ENCODE measurements at places on chromosomes 6 and 20.

DNA sequence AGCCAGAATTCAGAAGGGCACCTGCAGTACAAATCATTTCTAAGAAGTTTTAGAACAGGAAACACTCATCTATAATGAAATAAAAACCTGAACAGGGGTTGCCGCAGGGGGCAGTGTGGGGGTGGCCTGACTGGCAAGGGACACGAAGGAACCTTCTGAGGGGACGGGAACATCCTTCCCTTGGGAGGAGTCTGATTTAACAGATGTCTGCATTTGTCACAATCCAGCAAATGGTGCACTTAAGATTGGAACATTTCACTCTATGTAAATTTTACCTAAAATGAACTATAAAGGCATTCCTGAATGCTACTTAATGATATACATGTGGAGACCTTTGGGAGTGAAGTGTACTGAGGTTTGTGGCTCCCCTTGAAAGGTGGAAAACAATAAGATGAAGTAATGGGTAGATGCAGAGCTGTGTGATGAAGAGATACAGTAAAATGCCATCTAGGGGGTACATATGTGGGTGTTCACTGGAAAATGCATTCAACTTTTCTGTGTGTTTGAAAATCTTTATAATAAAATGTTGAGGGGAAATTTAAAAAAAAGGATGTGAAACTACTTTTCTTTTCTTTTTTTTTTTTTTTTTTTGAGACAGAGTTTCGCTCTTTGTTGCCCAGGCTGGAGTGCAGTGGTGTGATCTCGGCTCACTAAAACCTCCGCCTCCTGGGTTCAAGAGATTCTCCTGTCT lies 89.5 kb downstream of the SNX5 start:
- no peak for DNase-seq

DNA sequence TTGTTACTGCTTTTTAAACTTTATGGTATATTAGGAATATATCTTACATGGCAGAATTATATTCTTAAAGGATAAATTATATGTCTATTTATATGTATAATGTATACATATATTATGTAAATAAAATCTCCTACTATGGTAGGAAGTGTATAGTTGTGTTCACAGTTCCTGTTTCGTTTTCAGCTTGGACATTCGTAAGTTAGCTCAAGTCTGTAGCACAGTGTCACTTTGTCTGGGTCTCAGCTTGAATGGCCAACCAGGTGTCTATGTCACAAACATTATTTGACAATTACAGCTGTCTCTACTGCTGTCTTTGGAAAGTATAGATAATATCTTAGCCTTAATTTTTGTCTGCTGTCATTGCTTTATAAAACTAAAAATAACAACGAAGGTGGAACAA lies 303.9 kb downstream of the CDKAL1 start:
- DNase-seq: no peak

- peak; percentile 56 for DNase-seq
These were observed 83.0 kb downstream of the SCAND1 start for GRCh38 chr20:35871259-35871771.

GRCh38 chr6:33751771-33752645 lies 5.3 kb upstream of the IP6K3 start:
- DNase-seq: no peak

DNA sequence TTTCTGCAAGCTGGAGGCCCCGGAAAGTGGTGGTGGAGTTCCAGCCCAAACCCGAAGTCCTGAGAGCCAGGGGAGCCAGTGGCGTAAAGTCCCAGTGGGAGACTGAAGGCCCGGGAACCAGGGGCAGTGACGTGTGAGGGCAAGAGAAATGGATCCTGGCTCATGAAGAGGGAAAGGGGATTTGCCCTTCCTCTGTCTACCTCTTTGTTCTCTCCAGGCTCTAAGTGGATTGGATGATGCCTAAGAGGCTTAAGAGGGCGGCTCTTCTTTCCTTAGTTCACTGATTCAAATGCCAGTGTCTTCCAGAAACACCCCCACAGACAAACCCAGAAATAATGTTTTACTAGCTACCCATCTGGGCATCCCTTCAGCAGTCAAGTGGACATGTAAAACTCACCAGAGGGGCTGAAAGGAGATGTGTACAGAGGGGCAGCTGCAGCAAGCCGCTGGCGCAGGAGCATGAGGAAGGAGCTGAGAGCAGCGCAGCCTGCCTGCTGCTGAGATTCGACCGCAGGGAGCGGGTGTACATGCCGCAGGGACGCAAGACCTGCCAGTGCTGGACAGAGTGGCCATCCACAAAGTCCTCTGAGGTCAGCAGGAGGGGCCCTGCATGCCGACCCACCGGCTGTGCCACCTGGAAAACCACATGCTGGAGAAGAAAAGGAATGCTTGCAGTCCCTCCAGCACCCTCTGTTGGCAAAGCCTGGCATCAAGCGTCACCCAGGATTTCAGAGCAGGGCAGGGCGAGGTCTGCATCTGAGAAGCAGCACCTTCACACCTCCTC lies 29.5 kb downstream of the CDYL start:
- peak; percentile 36 for DNase-seq

GRCh38 chr6:163026893-163027292 lies 299.1 kb downstream of the PACRG start:
- DNase-seq: no peak

GRCh38 chr20:37411408-37412219 lies 65.7 kb downstream of the SRC start:
- DNase-seq: no peak

DNA sequence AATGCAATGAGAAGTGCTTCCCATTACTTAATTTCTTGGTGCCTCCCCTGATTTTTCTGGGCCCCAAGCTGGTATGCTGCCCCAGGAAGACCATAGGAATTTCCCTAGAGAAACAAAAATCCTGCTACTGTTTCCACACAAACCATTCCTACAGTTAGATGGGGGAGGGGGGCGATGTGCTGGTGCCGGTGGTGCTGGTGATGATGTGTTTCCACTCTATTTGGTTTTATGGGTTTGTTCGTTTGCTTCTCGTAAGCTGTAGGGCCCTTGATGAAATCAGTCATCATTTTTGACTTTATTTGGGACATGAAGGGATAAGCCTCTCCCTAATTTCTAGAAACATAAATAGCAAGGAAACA lies 105.1 kb downstream of the MKKS start:
- DNase-seq: no peak

- no peak for DNase-seq
These were observed 2.2 kb upstream of the CNR1 start for GRCh38 chr6:88168362-88168761.

- DNase-seq: no peak
These were observed 385.9 kb upstream of the RUNX2 start for GRCh38 chr6:44942201-44942600.

DNA sequence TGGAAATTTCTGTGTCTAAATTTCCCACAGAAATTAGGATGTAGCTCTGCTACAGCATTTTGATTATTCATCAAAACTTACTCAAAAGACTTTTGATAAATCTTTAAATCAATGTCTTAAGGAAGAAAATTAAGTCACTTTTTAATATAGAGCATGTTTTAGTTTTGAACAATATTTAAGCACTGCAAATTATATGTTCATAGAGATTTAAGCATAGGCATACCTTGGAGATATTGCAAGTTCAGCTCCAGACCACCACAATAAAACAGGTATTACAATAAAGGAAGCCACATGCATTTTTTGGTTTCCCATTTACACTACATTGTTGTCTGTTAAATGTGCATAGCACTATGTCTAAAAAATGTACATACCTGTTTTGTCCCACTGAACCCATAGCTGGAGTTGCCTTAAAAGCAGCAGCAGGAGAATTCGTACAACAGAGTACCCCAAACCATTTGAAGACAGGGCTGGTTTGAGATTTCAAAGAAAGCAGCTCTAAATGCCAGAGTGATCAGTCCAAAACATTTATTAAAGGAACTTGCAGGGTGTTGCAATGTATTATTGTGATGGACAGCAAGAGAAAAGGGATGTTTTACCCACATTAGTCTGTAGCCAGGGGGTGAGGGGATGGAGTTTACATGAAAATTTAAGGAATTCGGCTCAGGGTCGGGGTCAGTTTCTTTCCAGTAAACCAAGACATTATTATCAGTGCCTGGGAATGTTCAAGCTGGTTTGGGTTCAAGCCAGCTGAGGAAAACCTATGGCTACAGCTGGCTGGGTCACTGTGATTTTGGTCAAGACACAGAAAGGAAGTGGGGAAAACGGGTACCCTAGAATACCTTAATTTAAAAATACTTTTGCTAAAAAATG lies 6.3 kb upstream of the LOC128125822 start:
- DNase-seq: no peak

- DNase-seq: peak; percentile 48
These were observed 48.0 kb downstream of the OR2B2 start for GRCh38 chr6:27863962-27864905.

GRCh38 chr6:110662490-110663211 lies 152.6 kb downstream of the CDK19 start:
- DNase-seq: no peak

DNA sequence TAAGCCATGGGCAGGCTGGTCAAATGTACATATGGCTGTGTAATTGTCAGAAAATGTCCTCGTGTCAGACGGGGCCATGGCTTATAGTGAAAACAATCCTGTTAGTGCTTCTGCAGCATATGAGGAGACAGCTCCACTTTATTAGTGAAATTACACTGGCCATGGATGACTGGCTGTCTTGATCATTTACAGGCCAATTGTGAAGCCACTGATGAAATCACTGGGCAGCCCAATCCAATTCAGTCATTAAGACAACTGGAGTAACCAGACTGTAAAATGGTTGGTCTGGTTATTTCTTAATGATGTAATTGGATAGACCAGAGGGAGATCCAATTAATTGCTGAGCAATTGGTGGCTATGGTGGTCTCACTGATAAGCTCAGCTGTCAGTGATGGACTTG lies 749.5 kb downstream of the KIF16B start:
- DNase-seq: no peak

DNA sequence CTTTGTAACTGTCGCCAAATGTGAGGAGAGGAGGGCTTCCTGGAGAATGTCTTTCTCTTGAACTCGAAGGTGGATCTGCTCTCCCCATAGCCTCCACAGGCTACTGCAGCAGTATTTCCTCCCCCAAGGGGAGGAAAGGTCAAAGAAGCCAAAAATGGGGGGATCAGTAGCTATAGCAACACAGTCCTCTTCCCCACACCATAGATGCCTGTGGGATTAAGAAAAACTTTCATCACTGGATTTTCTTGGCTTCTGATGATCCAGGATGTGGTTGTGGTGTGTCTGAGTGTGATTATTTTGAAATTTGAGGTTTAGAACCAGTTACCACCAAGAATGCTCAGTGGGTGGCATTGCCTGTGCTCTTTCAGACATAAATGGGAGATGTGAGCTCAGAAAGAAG lies 140.1 kb upstream of the SPACA1 start:
- peak; percentile 78 for DNase-seq

GRCh38 chr6:85772641-85773040 lies 130.0 kb upstream of the SYNCRIP start:
- no peak for DNase-seq

GRCh38 chr20:25222461-25223178 lies 25.3 kb upstream of the PYGB start:
- no peak for DNase-seq

DNA sequence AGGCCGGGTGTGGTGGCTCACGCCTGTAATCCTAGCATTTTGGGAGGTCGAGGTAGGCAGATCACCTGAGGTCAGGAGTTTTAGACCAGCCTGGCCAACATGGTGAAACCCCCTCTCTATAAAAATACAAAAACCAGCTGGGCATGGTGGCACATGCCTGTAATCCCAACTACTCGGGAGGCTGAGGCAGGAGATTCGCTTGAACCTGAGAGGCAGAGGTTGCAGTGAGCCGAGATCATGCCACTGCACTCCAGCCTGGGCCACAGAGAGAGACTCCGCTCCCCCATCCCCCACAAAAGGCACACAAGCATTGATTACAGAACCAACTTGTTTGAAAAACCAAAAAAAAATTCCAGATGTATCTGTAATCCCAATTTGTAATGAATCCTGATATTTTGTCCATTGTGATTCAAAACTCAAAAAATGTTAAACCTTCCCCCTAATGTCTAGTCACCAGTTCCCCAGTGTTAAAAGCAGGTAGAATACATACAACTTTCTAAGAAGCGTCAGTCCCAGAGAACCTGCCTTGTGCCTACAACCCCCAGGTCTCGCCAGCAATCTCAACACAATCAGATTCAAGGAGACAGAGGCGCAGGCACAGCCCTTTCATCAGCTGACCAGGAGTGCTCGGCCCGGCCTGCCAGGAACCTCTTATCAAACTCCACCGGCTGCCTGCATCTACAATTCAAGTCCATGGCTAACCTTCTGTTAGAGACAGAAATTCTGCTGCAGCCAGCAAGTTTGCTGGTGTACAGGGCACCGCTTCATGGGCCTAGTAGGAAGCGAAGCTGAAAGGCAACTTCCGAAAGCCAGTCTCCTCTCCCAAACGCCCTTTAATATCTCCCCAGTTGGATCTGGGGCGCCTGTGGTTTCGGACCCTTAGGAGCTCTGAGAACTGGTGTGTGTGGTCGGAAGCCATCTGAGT lies 2.1 kb downstream of the EZR start:
- no peak for DNase-seq

DNA sequence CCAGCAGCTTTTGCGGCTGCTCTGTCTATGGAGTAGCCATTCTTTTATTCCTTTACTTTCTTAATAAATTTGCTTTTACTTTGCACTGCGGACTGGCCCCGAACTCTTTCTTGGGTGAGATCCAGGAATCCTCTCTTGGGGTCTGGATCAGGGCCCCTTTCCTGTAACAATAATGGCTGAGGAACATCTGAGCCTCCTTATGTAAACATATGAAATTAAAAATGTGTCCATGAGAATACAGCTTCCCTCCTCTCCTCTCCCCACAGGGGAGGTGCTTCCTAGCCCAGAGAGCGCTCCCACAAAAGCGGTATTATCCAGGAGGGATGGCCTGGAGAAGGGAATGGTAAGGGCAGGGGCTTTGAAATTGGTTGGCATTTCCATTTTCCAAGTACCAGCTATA lies 81.1 kb downstream of the PSMG4 start:
- no peak for DNase-seq

GRCh38 chr6:119610265-119610664 lies 260.7 kb upstream of the MAN1A1 start:
- no peak for DNase-seq

- DNase-seq: no peak
These were observed 26.9 kb upstream of the PPP1R3G start for GRCh38 chr6:5058254-5058653.

- DNase-seq: peak; percentile 38
These were observed 7.3 kb upstream of the YTHDF1 start for GRCh38 chr20:63223121-63223825.

GRCh38 chr6:142518126-142518525 lies 216.3 kb downstream of the ADGRG6 start:
- no peak for DNase-seq

DNA sequence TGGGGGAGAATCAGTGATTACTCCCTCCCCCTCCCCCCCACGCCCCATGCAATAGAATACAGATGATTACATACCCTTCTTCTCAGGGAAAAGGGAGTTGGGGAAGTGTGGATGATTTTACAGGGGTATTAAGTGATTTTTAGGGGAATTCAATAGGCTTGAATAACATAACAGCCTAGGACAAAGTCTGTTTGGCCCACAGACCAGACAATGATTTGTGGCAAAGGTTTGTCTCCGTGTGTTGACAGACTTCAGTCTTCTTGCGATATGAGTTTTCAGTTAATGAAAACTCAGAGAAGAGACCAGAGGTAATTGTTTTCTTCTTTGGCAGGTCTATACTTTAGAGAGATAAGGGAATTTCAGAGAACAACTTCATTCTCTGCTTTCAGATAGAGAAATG lies 95.3 kb downstream of the OR2B2 start:
- DNase-seq: no peak

All from fibroblast of mammary gland (primary cell).